ENCODE measurements at places on chromosomes 12 and 14.

GRCh38 chr12:129549656-129550055 is 354.2 kb downstream of the TMEM132D start:
- H3K27me3 ChIP-seq = no peaks in the 10 kb centered on the region
- no peak overlapping the region for H3K27ac ChIP-seq
- H3K4me3 ChIP-seq = no peak overlapping the region
- H3K4me1 ChIP-seq = no peaks in the 10 kb centered on the region

DNA sequence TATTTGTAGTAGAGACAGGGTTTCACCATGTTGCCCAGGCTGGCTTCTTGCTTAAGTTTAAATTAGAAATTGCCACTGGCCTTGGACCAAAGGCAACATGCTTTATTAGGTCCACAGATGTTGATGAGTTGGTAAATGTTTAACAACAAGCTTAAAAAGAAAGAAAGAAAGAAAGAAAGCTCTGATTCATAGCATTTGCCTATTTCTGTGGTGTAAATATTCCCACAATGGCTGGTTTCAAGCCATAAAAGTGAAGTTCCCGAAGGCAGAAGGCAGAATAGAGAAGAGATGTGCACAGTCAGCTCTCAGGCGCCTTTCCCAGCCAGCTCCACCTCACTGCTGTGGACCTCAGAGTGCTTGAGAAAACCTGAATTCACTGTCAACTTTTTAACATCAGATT is 26.4 kb downstream of the KCNK13 start:
- H3K4me3 ChIP-seq = no peak overlapping the region
- no peak for DNase-seq
- H3K36me3 ChIP-seq = no peaks in the 10 kb centered on the region

- H3K27ac ChIP-seq = no peak overlapping the region
- DNase-seq = no peak
- H3K27me3 ChIP-seq = no peaks in the 10 kb centered on the region
- no peak overlapping the region for H3K4me3 ChIP-seq
- no peaks in the 10 kb centered on the region for H3K36me3 ChIP-seq
Measured at GRCh38 chr14:104004849-104005248, 62.5 kb upstream of the RD3L start.

GRCh38 chr12:42162193-42162592 is 17.5 kb upstream of the GXYLT1 start:
- H3K27me3 ChIP-seq = no peaks in the 10 kb centered on the region
- no peak overlapping the region for H3K4me3 ChIP-seq
- H3K27ac ChIP-seq = no peak overlapping the region
- H3K4me1 ChIP-seq = peaks cover 4% of the 10 kb centered on the region

DNA sequence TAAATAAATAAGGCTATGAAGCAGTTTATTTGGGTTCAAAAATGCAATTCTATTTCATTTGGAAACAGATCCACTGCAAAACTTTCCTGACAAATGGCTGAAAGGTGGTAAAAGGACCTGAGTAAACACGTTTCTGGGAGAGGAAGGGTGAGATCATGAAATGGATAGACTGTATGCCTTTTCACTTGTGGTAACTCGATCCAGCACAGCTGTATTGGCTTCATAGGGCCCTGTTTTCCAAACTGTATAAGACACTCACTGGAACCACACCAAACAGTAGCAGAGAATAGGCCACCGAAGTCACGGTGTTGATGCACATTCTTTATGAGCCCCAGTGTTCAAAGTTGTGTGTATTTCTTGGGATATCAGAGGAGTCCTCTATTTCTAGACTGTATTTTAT is 325.2 kb upstream of the DIO2 start:
- H3K27me3 ChIP-seq = no peaks in the 10 kb centered on the region
- H3K36me3 ChIP-seq = no peaks in the 10 kb centered on the region
- no peak overlapping the region for H3K4me3 ChIP-seq
- H3K4me1 ChIP-seq = no peaks in the 10 kb centered on the region

Measured in Peyer's patch (tissue), 4 donors.